ENCODE measurements at places on chromosomes 5 and 9.
A peak's percentile ranks its signal among the peaks of the same experiment; 100 is the strongest.

- DNase-seq, result no peak
Observed at GRCh38 chr9:112495614-112496013, 9.0 kb downstream of the KIAA1958 start.

GRCh38 chr5:41191249-41191648 lies 22.1 kb downstream of the C6 start:
- DNase-seq, result no peak

- DNase-seq, result no peak
Observed at GRCh38 chr5:3996707-3997336, 401.2 kb downstream of the IRX1 start.

DNA sequence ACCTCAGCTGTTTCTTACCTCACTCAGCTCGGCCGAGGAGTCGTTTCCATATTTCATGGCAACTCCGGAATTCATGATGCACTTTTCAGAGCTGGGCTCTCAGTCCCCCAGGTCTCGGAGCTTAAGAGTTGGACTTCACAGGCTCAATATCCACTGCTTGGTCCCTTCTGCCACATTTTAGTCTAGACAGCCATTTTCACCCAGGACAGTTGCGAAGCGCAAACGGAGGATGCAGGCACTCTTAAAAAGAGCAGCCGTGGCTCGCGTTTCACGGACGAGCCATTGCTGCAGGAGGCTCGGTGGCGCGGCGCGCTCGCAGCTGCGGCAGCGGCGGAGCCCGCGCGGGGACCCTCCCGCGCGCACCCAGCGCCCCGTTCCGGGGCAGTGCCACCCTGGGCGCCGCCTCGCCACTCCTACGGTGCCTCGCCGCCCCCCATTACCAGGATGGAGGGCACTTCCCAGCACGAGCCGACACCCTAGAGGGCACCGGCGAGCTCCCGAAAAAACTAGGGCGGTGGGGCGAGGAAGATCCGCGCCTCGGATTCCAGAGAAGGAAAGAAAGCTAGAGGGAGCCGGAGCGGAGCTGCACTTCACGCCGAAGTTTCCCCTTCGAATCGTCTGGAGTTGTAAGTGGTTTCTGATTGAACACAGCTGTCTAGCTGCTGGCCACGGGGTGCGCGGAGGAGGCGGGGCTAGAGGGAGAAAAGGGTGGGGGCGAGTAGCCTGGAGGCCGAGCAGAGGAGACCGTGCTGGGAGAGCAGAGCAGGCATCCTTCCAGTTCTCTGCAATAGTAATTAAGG lies 140.3 kb downstream of the TSSK1B start:
- DNase-seq, result peak; percentile 16

DNA sequence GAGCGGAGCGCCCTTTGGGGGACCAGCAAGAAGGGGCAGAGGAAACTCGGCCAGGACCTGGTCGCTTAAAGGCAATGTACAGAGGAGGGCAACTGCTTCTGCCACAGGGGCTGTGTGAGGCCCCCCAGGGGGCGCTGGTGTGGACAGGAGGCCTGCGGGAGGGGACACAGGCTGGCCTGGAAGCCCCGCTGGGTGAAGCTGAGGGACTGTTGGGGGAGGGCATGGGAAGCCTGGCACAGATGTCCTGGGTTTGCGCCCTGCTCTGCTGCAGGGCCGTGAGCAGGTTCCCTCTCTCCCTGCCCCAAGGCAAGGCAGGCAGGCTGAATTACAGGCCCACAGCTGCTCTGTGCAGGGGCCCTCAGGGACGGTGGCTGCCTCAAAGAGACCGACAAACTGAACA lies 5.4 kb downstream of the MED22 start:
- no peak for DNase-seq

DNA sequence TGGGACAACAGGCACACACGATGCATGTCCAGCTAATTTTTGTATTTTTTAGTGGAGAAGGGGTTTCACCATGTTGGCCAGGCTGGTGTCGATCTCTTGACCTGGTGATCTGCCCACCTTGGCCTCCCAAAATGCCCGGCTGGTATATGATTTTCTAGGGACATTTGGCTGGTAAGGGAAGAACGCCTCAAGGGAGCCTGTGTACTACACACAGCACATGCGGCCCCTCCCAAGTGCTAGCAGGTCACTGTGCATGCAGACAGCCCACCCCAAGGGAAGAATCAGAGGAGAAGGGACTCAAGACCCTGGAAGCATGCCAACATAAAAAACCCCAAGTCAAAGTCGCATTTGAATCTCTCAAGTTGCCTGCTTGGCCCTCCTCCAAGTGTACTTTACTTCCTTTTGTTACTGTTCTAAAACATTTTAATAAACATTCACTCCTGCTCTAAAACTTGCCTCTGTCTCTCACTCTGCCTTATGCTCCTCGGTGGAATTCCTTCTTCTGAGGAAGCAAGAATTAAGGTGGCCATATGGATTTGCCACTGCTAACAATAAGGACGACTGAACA lies 24.3 kb upstream of the OTULINL start:
- DNase-seq, result no peak

- DNase-seq, result peak; percentile 18
Observed at GRCh38 chr9:129143031-129143927, 32.1 kb downstream of the PTPA start.

- no peak for DNase-seq
Observed at GRCh38 chr5:43315682-43316081, 2.5 kb upstream of the HMGCS1 start.

DNA sequence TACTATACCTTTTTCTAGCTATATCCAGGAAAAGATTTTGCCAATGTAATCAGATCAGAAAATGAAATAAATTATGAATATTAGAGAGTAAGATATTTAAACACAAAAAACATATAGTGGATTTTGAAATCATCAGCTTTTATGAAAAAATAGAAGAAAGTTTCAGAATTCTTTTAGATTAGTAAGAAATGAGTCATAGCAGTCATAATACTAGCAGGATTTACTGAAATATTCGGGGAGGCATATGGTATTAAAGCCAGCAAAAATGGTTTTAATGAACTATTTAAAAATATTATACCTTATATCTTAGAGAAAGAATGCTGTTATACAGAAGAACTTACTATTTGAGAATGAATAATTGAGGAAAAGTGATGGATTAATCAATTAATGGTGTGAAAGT lies 303.6 kb upstream of the NUDT12 start:
- DNase-seq, result no peak

DNA sequence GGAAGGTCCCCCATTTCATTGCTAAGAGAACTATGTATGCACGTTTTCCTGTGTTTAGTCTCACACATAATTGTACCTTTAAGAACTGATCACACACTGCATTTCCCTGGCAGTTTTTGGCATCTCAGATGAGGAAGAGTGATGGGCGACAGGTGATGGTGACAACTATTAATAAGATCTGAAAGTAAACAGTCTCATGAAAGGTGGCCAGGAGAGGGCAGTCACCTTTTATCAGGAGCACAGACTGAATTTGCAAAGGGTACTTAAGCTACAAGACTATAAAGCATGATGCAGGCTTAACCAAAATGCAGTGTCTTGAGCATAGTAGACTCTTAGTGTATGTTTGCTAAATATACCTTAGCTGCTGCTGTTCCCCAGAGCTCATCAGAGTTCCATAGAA lies 91.5 kb downstream of the GHR start:
- DNase-seq, result no peak
